Lung microvascular endothelial cell (primary cell): ENCODE measurements at places on chromosomes 2 and 18. TPM values are rescaled to one million over a fixed set of nuclear protein-coding genes. Genes with fewer than 3 reads are reported as not detected.

GRCh38 chr18:48453330-48454066, 44.3 kb upstream of the ZBTB7C start:
- no peak for DNase-seq

- DNase-seq, result no peak
Observed at GRCh38 chr18:23738151-23738550, 48.9 kb downstream of the LAMA3 start.

- DNase-seq, result no peak
Observed at GRCh38 chr2:28313220-28313784, 79.4 kb upstream of the FOSL2 start.

- no peak for DNase-seq
Observed at GRCh38 chr2:183948861-183949260, 649.5 kb upstream of the ZNF804A start.

- no peak for DNase-seq
Observed at GRCh38 chr2:69010437-69011194, 2.4 kb upstream of the ANTXR1 start.

- no peak for DNase-seq
Observed at GRCh38 chr2:65050931-65051330, 5.3 kb upstream of the CEP68 start.

- no peak for DNase-seq
Observed at GRCh38 chr2:219907011-219907365, 279.6 kb downstream of the SLC4A3 start.

DNA sequence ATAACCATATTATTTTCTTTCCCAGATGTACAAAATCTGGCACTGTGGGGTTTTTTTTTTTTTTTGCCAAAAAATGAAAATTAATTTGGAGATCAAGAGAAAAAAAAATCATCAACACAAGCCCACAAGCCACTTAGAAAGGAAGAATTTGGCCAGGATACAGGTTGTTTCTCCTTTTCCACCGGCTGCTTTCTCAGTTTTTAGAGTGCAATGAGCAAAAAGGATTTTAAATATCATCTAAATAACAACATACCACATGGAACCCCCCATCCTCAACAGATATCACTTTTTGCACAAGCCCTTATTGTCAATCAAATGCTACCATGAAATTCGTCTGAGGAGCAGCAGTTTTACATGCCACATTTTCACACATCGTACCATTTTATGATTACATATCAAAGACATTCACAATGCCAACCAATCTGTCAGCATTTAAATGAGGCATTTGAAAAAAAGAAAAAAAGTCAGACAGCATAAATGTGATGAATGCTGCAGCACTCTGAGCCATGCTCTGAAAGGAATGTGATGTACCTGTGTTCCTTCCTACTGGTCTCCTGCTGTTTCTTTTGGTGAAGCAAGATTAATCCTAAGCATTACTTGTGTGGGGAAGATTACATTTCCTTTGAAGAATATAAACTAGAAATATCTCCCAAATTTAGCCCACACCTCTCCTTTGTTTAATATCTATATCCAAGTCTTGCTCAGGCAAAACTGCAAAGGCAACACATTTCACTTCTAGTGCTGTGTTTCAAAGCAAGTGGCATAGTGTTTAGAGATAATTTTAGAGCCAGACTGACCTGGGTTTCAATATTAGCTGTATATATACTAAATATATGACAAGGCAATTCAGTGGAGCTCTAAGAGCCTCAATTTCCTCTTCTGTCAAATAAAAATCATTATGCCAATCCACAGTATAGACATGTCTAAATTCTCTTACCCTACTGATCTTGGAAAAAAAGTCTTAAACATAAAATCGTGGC, 391.3 kb downstream of the CMPK2 start:
- no peak for DNase-seq

GRCh38 chr2:195633974-195634373, 23.1 kb upstream of the SLC39A10 start:
- DNase-seq, result no peak

- DNase-seq, result no peak
Observed at GRCh38 chr2:145226901-145227300, 707.0 kb upstream of the ZEB2 start.

- no peak for DNase-seq
Observed at GRCh38 chr2:100845141-100845991, 25.4 kb downstream of the NPAS2 start.

DNA sequence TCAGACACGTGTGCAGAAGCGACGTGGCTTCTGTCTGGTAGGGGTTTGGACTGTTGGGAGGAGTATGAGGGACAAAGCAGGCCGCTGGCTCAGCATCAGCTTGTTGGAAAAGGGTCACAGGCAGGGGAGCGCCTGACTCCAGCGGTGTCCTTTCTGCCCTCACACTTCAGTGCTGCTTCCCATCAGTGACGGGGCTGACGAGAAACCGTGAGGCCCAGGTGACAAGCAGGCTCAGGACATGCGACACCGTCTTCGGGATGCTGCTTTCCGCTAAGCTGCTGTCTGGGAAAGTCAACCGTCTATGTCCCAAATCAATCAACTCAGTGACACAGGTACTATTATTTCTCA, 90.5 kb downstream of the USP40 start:
- no peak for DNase-seq

GRCh38 chr2:30367232-30368070, 79.6 kb upstream of the LCLAT1 start:
- DNase-seq, result no peak

DNA sequence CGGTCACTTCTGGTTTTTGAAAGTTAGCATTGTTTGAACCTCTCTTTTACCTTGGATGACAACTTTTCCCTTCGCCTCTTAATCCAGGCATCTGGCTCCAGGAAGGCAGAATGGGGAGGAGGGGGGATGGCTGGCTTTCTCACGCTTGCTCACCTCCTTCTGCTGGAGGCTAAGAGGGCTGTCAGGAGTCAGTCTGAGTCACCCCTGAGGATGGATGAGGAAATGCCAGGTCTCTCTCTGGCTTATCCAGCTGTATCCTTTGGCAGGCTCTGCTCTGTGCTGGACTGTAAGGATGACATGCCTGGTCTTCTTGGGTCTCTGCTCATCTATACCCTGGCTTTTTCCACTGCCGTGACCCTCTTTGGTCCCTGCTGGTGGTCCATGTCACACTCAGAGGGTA, 142.9 kb upstream of the GYPC start:
- peak; percentile 24 for DNase-seq

DNA sequence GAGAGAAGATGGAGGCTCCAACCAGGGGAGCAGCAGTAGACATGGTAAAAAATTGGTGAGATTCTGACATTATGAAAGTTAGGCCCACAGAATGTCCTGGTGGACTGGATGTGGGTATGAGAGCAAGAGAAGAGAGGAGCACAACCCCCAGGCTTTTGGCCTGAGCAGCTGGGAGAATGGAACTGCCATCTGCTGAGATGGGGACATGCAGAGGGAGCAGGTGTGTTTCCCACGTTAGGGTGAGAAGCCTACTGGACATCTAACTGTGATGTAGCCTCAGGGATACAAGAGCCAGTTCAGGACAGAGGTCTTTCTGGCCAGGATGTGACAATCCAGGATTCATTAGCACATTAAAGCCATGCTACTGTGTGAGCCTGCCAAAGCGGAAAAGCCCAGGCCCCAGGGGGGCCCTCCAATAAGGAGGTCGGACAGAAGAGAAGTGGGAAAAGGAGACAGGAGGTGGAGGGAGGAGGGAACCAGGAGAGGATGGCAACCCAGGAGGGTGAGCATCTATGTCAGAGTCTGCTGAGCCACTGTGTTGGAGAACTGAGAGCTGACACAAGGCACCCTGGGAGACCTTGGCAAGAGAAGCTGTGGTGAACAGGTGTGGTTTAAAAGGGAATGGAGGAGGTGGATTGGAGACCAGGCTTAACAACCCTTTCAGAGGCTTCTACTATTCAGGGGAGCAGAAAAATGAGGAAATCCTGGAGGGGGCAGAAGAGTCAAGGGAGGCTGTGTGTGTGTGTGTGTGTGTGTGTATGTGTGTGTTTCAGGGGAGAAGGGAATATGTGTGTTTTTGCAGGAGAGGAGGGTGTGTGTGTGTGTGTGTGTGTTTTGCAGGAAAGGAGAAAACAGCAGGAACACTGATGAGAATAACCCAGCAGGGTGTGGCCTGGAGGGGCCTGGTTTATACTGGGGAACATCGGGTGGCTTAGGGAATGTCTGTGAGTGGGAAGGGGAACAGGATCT, 10.5 kb downstream of the CYB5A start:
- no peak for DNase-seq

GRCh38 chr2:107545066-107545465, 281.6 kb upstream of the RGPD4 start:
- DNase-seq, result no peak

DNA sequence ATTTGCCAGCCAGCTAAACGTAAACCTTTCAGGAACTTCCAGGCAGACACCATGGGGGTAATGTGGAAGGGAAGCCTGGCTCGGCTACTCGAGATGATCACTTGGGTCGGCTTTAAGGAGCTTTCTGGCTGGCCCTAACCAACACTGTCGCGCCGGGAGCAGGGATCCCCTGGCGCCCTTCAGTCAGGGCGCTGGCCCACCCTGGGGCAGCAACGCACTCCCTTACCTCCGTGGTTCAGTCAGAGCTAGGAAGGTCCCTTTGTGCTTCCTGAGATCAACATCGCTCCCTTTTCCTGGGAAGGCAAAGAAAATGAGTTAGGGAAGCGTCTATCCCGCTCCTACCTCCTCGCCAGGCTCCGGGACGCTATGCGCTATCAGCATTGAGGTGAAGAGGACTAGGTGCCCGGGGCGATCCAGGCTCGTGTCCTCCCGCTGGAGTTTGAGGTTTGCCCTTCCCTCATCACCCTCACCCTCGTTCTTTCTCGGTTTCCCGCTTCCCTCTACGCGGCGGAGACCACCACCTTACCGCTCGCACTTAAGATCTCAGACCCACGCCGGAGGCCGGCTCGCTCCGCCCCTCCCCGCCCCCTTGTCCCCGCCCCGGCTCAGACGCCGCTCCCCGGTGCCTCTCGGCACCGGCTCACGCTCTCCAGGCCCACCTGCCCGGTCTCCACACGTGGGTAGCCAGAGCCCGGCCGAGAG, 449 bp upstream of the ATRAID start:
- DNase-seq, result no peak

LBX2 gene
- total RNA-seq, result 0.20 and 0.65 TPM in 2 replicates

UPP2 gene
- not detected in 2 replicates for total RNA-seq

POTEI gene
- total RNA-seq, result 0.22 and 0.79 TPM in 2 replicates

BCL11A gene
- total RNA-seq, result 0.40 and 0.65 TPM in 2 replicates

GYPC gene
- 393 and 773 TPM in 2 replicates for total RNA-seq

RMDN2 gene
- total RNA-seq, result 1.6 and 2.0 TPM in 2 replicates

SPDYA gene
- 0.20 and 0.22 TPM in 2 replicates for total RNA-seq

TMEM178A gene
- 0.22 TPM in 1 of 2 replicates, not detected in the other for total RNA-seq

HYCC2 gene
- total RNA-seq, result 6.3 and 8.5 TPM in 2 replicates

ACOXL gene
- not detected in 2 replicates for total RNA-seq

FAM124B gene
- total RNA-seq, result 13.3 and 64.9 TPM in 2 replicates

SERPINB11 gene
- not detected in 2 replicates for total RNA-seq
